8988T (cell line): ENCODE measurements at places on chromosomes 16 and 17.
A peak's percentile ranks its signal among the peaks of the same experiment; 100 is the strongest.

DNA sequence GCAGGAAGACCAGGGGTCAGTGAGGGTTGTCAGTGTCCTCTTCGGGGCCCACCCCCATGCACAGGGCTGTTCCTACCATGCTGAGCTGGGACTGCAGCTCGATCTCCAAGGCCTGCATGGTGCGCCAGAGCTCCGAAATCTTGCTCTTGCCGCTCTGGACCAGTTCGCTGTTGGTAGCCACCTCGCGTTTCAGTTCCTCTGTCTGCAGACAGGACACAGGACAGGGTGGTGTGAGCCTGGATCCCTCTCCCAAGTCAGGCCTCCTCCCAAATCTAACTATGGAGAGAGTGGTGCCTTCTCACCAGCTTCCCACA lies 90.9 kb downstream of the GOSR1 start:
- DNase-seq = no peak

GRCh38 chr17:58564971-58565370 lies 50.5 kb upstream of the MTMR4 start:
- DNase-seq = no peak

DNA sequence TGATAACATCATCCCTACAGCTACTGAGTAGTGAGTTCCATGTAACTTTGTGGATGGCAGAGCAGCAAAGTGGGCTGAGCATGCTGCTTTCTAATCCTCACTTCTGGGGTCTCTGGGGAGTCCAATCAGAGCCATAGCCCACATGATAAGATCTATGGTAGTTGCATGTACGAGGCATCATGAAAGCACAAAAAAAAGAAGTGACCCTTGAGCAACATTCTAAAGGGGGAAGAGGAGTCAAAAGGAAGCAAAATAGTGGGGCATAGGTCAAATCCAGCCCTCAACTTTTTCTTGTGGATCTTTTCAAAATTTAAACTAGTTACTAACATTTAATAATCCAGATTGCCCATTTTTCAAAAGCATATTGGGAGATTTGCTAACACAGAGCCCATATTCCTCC lies 208.5 kb upstream of the TOX3 start:
- DNase-seq = no peak

DNA sequence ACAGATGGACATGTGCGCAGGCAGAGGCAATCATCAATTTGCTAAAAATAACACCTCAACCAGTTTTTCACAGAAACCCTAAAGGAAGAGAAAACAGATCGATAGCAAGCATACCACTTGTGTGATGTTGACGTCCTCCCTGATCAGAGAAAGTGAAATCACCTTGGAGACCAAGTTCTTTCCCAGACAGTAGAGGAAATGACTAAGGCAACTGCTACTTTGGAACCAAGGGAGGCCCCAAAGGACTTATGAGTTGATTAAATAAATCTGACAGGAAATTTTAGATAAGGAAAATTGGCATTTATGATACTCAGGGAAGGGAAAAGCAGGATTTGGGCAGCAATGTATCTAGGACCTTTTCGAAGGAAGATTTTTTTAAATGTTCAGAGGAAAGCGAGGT lies 267.1 kb upstream of the ASIC2 start:
- DNase-seq = no peak

- no peak for DNase-seq
These were observed 631 bp downstream of the BIRC5 start for GRCh38 chr17:78214706-78215061.

- no peak for DNase-seq
These were observed 27.9 kb downstream of the KATNB1 start for GRCh38 chr16:57763285-57764005.

- DNase-seq = no peak
These were observed 10.6 kb downstream of the TERF2IP start for GRCh38 chr16:75658175-75658574.

DNA sequence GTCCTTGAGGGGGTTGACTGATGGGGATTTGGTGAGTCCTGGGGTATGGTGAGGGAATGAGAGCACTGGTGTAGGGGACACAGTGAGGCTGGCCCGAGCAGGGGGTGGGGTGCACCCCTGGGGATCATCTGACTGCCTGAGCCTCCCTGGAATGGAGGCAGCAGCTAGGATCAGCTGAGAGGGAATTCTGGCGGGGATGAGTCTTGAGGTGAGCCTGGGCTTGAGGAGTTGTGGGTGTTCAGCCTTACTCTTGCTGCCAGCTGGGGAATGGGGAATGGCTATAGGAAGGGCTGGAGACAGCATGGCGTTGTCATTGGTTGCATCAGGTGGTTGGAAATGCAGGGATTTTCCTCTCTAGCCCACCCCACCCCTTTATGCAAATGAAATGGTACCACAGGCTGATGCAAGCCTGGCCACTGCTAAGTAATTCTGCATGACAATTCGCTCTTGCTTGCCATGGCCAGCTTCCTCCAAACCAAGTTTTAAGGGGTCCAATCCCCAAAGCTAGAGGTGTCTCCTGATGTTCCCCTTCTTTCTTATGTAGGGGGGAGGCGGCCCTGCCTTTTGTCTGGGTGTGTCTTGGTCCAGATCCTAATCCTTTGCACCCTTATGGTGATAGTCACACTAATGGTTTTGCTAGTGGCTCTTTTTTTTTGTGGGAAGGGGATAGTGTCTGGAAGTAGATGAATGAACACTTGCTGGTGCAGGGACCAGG lies 7.5 kb downstream of the NFE2L1 start:
- no peak for DNase-seq

GRCh38 chr16:87375426-87376135 lies 8.0 kb downstream of the FBXO31 start:
- DNase-seq = no peak

DNA sequence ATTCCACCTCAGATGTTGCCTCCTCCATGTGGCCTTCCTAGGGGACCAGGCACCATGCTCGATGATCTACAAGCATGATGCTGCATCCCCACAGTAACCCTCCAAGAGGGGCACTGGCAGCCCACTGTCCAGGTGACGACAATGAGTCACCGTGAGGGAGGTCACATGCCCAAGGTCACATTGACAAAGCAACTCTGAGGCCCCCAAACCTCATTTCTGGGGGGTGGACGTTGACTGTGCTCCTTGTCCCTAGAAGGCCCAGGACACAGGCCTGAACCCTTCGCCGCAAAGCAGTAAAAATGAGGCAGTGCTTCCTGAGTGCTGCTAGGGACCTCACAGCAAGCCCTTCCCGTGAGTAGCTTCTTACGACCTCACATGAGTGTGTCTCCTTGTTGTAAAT lies 136.5 kb downstream of the C16orf78 start:
- no peak for DNase-seq

DNA sequence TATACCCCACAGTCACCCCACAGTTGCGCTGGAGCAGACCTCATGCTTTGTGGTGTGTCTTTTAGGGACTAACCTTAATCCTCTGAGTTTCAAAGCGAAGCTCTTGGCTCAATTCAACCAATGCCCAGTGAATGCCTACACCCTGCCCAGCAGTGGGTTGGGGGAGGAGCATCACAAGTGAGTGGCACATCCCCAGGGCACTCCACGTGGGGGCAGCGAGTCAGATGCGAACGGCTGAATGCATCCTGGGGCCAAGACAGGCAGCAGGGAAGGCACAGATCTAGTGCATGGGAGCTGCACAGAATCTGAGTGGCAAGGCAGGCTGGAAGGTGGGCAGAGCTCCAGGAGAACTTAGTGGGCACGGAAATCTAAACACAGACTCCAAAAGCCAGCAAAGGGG lies 39.2 kb downstream of the IFT140 start:
- no peak for DNase-seq

- no peak for DNase-seq
These were observed 5.2 kb upstream of the SYNRG start for GRCh38 chr17:37614391-37614790.

GRCh38 chr16:47142486-47142820 lies 1.3 kb downstream of the NETO2 start:
- peak; percentile 27 for DNase-seq

DNA sequence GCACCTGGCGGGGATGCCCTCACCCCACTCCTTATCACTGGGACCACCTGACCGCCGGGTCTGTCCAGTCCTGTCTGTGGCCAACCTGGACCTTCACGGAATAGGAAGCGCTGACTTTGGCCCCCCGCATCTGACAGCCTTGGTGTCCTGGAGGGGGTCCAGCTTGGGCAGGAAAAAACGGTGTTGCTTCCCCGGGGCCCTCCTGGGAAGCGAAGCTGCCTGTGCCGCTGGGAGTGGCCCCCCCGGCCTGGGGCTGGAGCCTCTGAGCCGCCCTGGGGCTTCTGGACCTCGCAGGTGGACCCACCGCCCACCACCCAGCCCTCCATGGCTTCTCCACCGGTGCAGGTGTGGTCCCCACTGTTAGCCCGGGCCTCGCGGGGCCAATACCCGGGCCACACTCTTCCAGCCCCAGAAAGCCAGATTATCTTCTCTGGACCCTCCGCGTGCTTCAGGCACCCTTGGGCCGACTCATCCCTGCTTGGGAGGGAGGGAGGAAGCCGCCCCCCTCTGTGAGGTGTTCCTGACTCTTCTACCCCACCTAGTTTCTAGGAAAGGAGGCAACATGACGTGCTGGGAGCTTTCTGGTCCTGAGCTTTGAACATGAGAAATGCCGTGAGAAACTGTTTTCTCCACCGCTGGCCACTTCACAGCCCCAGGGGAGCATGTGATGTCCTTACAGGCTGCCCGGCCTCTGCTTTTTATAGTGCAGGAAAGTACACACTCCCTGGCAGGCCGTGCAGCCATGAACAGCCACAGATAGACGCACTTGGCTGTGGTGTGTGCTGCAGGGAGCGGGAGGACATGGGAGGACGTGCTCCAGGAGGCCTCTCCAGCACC lies 1.1 kb downstream of the C1QTNF1 start:
- no peak for DNase-seq

DNA sequence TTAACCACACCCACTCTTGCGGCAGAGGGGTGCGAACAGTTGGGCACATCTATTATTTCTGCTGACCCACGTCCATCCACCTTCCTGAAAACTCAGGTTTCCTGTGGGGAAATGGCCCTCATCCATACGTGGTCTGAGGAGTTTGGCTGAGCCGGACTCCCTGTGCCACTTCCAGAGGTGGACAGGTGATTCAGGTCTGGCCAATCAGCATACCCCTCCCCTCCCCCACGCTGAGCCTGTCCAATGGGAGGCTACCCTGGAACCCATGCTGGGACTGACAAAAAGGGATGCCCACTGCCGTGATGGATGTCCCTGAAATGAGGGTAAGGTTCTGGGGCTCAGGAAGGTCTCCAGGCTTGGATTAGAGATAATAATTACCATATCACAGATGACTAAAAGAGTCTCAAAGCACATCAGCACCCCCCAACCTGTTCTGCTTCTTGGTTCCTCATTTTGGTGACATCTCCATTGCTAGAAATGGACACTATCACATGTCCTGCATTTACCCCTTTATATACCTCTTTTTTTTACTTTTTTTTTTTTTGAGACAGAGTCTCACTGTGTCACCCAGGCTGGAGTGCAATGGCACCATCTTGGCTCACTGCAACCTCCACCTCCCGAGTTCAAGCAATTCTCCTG lies 5.3 kb upstream of the MAPK7 start:
- DNase-seq = no peak

DNA sequence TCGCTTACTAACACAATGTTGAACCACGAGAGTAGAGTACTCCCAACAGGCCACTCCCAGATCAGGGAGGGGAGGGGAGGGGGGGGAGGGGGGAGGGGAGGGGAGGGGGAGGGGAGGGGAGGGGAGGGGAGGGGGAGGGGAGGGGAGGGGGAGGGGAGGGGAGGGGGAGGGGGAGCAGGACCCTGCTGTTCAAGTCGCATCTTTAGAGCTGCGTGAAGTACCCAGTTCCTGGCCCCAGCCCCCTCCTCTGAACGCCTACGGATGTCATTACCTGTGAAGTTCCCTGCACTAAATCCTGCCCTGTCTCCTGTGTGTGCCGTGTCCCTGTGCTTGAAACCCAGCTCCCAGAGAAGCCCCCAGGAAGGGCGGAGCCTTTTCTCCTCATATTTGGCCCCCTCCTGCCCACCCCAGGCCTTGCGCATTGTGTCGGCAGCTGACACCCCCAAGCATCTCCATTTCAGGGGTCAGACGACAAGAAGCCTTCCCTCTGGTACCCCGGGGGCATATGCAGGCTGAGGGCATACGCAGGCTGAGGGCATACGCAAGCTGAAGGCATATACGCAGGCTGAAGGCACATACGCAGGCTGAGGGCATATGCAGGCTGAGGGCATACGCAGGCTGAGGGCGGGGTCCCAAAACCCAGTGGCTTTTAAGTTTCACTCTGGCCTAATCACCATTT lies 330.2 kb downstream of the C16orf95 start:
- no peak for DNase-seq

DNA sequence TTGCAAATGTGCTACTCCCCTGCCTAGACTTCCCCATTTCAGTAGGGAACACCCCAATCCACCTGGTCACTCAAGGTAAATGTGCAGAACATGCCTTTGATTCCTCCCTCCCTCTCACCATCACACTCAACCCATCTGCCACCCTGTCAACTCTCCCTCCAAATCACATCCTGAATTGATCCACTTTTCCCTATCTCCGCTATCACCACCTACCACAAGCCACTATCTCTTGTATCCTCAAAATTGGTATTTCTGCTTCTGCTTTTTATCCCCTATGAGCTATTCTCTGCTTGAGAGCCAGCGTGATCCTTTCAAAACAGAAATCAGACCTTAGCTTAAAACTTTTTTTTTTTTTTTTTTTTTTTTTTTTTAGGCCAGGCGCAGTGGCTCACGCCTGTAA lies 5.4 kb upstream of the NOL11 start:
- DNase-seq = no peak

- no peak for DNase-seq
These were observed 33.4 kb upstream of the MMD start for GRCh38 chr17:55454906-55455474.

GRCh38 chr16:69123910-69124309 lies 8.5 kb downstream of the CHTF8 start:
- DNase-seq = no peak

GRCh38 chr16:79723583-79724168 lies 123.1 kb upstream of the MAF start:
- DNase-seq = no peak

GRCh38 chr17:20982589-20983358 lies 60.0 kb downstream of the USP22 start:
- no peak for DNase-seq
